ENCODE measurements at places on chromosomes 6 and 20.

GRCh38 chr20:32036716-32037485 is 15.1 kb upstream of the HCK start:
- no peak for DNase-seq

GRCh38 chr20:59789686-59790085 is 143.8 kb downstream of the SYCP2 start:
- no peak for DNase-seq

GRCh38 chr6:145257704-145258103 is 477.6 kb downstream of the EPM2A start:
- DNase-seq, result no peak

DNA sequence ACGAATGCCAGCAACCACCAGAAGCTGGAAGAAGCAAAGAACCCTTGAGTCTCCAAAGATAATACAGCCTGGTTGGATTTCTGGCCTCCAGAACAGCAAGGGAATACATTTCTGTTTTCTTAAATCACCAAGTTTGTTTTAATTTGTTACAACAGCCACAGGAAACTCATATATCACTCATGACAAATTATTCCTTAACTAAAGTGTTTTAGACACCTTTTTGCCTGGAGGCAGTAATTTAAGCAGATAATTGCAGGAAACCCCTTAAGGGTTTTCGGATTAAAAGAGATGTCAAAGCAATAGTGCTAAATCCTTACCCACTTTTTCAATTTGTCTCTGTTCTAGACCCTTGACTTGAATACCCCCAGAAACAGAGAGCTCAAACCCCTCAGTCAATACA is 1050.0 kb downstream of the EPHA7 start:
- no peak for DNase-seq

DNA sequence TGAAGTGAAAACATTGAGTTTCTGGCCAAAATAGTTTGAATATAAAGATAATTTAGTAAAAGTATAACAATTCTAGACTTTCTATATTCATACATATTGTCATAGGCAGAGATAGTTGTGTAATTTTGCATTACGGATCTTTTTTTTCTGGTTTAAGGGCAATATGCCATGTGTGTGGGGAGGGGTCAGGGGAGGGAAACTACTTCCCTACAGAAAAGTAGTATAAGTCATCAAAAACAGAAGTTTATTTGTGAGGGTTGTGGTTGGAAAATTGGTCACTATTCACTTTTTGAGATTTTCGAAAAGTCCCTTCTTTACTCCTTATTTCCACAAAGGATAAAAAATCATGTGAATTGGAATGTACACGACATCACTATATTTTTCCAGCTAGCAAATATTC is 288.2 kb upstream of the PREP start:
- no peak for DNase-seq

- DNase-seq, result no peak
These were observed 178.4 kb upstream of the ZNF184 start for GRCh38 chr6:27651371-27651732.

DNA sequence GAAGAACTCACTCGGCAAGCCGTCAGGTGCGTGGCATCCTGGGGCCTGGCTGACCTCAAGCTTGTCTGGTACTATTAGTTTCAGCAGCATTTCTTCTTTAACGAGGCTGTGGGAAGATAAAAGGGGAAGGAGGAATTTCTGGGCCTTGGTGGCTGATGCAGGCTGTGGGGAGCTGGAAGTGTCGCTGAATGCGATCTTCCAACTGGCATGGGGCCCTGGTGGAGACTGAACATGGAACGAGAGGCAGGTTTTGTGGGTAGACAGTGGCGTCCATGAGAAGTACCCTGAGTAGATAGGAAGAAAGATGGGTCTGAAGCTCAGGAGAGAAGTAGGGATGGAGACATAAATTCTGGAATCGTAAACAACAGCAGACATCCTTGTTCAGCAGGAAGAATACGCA is 23.9 kb downstream of the ERMARD start:
- no peak for DNase-seq

GRCh38 chr20:4573564-4574355 is 147.9 kb upstream of the PRND start:
- no peak for DNase-seq

DNA sequence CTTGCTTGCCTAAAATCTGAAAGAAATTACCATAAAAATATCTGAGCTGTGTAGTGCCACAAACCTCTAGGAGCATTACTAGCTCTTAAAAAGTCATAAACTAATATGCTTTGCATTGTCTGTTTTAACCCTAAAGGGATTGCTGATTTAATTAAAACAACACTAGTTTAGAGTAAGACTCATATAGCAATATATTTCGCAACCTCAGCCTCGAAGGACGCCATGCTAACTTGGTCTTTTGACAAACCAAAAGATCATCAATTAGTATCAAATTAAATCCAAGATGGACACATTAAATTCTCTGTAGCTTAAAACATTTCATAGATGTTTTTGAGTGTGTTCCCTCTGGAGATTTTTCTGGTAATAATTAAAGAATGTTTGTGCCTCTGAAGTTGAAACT is 74.8 kb upstream of the KCNQ5 start:
- DNase-seq, result no peak

- DNase-seq, result no peak
These were observed 773 bp upstream of the EPB41L2 start for GRCh38 chr6:131063764-131064272.

- DNase-seq, result no peak
These were observed 88.2 kb upstream of the ATXN1 start for GRCh38 chr6:16849280-16849987.

GRCh38 chr6:83893024-83893423 is 33.5 kb downstream of the CYB5R4 start:
- DNase-seq, result no peak

DNA sequence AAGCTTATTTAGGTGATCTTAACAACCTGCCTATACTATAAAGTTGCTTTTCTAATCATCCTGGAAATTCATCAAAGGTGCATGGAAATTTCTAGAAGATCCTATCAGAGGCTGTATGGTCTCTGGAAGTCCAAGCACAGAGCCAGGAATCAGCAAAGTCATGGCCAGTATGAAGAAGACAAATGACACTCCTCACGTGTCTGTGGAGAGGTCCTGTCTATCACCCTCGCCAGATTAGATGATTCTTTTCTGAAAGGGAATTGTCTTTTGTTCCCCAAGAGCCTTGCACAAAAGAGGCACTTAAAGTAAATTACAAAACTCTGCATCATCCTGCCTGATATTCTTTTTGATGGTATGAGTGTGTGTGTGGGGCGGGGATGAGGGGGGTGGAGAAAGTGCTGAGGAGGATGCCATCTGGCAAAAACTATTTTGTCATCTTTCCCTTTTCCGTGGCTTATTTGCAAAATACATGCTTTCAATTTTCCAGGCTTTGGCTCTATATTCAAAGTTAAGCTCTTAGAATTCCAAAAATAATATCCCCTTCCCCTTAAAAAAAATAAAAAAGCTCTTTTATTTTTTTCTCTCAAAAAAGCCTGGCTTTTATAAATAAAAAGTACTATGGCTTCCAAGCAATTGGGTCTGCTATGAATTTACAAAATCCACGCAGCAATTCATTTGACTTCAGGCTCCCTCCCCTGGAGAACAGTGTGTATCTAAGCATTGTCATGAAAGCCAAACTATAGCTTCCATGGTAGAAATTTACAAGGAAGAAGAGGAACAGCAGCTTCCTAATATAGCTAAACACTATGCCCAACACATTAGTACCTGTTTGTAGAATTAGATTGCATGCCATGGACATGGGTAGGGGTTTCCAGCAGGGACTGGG is 185.2 kb upstream of the ARG1 start:
- DNase-seq, result no peak

DNA sequence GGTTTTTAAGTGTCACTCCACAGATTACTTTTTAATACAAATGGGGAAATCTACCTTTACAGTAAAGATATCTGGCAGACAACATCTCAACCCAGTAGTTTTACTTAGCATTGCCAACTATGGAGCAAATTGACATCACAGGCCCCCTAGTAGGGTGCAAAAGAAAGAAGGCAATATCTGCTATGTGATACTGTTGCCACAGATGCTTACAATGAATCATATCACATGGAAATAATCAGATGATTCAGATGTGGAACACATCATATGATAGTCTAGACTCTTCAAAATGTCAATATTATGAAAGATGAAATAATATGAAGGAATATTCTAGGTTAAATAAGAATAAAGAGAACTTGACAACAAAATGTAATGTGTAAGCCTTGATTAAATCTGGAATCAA is 322.5 kb downstream of the BMP2 start:
- DNase-seq, result no peak

DNA sequence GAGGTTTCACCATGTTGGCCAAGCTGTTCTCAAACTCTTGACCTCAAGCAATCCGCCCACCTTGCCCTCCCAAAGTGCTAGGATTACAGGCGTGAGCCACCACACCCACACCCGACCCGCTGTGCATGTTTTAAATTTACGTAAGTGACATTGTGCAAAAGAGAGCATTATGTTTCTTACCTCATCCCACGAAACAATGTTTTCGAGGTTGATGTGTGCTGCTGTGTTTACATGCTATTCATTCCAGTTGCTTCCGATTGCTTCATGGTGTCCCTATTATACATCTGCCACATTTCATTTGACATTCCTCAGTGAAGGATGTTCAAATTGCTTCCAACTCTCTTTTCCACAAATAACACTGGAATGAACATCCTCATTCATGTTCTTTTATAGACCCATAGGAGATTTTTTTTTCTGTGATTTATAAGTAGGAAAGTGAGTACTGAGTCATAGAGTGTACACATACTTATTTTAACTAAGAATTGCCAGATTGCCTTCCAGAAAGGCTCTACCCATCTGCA is 403.9 kb upstream of the JARID2 start:
- no peak for DNase-seq

DNA sequence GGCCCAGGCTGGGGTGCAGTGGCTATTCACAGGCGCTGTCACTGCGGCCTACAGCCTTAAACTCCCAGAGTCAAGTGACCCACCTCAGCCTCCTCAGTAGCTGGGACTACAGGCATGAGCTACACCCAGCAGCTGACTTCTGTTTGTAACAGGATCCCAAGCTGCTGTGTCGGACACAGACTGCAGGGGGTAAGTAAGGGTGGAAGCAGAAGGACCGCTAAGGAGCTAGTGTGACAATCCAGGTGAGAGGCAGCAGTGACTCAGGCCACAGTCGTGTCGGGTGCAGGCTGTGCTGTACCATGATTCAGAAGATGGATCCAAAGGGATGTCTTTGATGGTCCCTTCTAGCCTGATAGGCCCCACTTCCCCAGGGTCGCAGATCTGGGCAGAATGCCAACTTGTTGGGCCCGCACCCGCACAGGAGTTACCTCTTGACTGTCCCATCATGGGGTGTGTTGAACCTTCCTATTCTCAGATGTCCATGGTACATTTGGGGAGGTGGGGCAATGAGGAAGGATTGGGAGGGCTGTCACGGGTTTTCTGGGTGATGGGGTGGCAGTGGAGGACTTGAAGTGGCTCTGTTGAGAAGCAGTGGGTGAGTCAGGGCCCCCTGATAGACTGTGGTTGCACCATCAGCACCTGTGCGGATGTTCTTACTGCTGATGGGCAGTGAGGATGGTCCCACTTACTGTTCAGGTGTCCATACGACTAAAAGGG is 25.3 kb downstream of the AAR2 start:
- no peak for DNase-seq

GRCh38 chr20:38877483-38877882 is 48.7 kb upstream of the FAM83D start:
- DNase-seq, result no peak

DNA sequence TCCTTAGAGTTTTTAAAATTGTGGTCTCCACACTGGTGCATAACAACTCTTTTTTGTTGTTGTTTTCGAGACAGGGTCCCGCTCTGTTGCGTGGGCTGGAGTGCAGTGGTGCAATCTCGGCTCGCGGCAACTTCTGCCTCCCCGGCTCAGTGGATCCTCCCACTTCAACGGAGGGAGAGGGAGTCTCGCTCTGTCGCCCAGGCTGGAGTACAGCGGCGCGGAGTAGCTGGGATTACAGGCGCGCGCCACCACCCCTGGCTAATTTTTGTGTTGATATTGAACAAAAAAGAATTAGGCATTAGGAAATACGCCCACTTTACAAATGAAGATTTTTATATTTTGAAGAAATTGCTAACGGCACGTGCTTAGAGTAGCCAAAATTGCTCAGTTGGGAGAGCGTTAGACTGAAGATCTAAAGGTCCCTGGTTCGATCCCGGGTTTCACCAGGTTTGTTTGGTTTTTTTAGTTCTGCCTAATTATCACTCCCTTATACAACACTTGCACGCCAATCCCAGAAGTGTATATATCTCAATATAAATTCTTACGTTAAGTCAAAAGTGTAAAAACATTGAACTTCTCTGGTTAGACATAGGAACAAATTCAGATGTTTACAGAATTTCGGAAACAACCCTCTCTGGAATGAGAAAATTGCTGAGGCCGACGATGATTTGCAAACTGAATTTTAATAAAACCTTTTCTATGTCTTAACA is 159.6 kb downstream of the TRIM27 start:
- DNase-seq, result no peak

DNA sequence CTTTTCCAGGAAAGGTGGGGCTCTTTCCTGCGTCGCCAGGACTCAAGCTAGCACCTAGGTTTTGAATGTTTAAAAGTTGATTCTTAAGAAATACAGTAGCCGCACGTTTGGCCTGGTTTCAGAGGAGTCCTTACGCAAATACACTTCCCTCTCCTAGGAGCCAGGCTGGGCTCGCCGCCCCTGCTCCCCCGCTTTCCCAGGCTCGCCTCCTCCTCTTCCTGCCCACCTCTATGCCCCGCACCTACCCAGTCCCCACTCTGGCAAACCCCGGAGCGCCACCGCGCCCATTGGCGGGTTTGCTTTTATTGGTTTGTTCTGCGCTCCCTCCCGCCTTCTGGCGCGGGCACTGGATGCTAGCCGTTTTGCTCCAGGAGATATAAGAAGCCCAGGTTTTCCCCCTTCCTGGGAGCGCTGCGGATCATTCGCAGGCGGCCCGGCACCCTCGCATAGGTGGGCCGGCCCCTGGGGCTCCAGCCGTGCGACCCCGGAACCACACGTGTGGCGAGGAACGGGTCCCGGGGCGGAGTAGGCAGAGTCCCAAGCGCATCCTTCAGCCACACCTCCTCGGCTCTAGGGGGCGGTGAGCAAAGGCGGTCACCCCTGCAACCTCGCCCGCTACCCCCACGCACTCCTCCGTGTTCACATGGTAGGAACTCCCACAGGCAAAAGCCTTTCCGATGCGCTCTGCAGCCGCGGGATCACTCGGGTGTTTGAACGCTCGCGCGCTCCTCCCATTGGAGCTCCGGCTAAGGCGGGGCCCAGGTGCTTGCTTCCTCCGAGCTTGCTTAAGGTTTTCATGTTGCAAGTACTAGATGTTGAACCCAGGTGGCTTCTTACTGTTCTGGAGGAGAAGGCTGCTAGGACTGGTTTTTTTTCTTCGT is 119.0 kb downstream of the RTN4IP1 start:
- peak; percentile 95 for DNase-seq

- no peak for DNase-seq
These were observed 212.4 kb upstream of the RUNX2 start for GRCh38 chr6:45115696-45116095.
